A549 treated with CORT108297 at 1 μM for 4 hours (cell line): ENCODE measurements at places on chromosomes 3 and 15. TPM values are rescaled to one million over a fixed set of nuclear protein-coding genes. Genes with fewer than 3 reads are reported as not detected.

Gene ARHGAP31
- total RNA-seq, result 0.93 to 1.9 TPM (median 1.3 TPM) in 5 replicates

Gene GAP43
- total RNA-seq, result 0.06 to 0.08 TPM (median 0.06 TPM) in 4 of 5 replicates, not detected in the other

Gene CHL1
- total RNA-seq, result not detected in 5 replicates

Gene RHCG
- total RNA-seq, result 37.1 to 45.3 TPM (median 39.8 TPM) in 5 replicates

Gene RNF7
- 132 to 146 TPM (median 137 TPM) in 5 replicates for total RNA-seq

Gene SLC25A26
- 17.0 to 21.7 TPM (median 18.5 TPM) in 5 replicates for total RNA-seq

Gene P2RY12
- not detected in 5 replicates for total RNA-seq

Gene FSTL1
- total RNA-seq, result 49.9 to 91.3 TPM (median 71.1 TPM) in 5 replicates

Gene CD200
- total RNA-seq, result not detected in 5 replicates

Gene GRK7
- not detected in 5 replicates for total RNA-seq

Gene TRIM71
- not detected in 5 replicates for total RNA-seq

Gene ACOX2
- total RNA-seq, result 6.1 to 11.1 TPM (median 9.7 TPM) in 5 replicates

Gene SCAANT1
- total RNA-seq, result not detected in 5 replicates
